ENCODE measurements at places on chromosomes 5 and 9. TPM values are rescaled to one million over a fixed set of nuclear protein-coding genes. Genes with fewer than 3 reads are reported as not detected.
A peak's percentile ranks its signal among the peaks of the same experiment; 100 is the strongest.

Gene BARHL1
- not detected for total RNA-seq

Gene PCAT7
- total RNA-seq: 0.18 TPM

Gene CNTFR
- 2.7 TPM for total RNA-seq

Gene CLPTM1L
- 135 TPM for total RNA-seq

Gene LRRC19
- not detected for total RNA-seq

Gene NUTM2F
- total RNA-seq: 0.40 TPM

Gene SLC1A3
- 12.7 TPM for total RNA-seq

DNA sequence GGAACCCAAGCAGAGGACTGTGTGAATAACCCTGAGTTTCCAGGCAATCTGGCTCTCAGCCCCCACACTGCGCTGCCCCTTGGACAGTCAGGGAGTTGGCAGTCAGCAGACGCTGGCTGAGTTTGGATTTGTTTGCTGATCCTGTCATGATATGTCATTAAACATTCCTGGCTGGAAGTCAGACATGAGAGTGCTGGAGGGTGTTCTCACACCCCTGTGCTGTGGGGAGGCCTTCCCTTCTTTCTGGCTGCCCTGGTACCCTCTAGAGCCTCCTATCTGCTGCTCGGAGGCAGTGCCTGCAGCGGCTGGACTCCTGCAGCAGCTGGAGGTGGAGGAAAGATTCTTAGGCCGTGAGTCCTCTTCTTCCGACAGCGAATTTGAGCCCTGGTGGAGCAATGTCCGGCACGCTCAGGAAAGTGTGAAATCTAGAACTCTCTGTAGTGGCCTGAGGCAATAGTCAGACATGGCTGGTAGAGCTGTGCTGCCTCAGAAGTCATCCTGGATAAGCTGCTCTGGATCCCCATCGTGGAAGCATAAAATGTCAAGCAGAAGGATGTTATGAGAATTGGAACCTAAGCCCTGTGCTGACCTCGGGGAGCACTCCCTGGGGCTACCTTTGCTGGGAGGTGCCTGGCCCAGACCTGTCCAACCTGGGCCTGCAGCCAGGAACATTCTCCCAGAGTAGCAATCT lies 72.0 kb downstream of the PDE8B start:
- peak; percentile 33 for DNase-seq

- DNase-seq: no peak
Observed at GRCh38 chr5:88262116-88262515, 6.5 kb downstream of the TMEM161B start.

DNA sequence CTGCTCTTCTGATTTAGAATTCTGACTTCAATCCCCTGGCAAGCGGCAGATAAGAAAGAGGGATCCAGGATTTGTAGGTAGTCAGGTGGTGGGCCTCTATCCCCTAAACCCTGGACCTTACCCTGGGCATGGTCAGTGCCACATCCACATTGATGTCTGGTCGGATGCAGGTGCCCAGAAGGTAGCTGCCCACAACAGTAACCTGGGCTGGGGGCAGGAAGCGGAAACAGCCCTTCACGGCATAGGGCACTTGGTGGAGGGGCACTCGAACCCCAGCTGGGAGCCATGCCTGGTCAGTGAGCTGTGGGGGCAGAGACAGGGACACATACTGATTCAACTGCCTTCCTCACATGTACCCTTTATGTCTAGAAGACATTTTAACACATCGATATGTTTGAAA lies 3.8 kb downstream of the NOL6 start:
- no peak for DNase-seq

- no peak for DNase-seq
Observed at GRCh38 chr9:90847971-90848370, 46.4 kb downstream of the SYK start.

GRCh38 chr5:16508730-16509531 lies 43.3 kb upstream of the ZNF622 start:
- DNase-seq: peak; percentile 43

GRCh38 chr9:137157618-137158415 lies 12.0 kb downstream of the LRRC26 start:
- no peak for DNase-seq

DNA sequence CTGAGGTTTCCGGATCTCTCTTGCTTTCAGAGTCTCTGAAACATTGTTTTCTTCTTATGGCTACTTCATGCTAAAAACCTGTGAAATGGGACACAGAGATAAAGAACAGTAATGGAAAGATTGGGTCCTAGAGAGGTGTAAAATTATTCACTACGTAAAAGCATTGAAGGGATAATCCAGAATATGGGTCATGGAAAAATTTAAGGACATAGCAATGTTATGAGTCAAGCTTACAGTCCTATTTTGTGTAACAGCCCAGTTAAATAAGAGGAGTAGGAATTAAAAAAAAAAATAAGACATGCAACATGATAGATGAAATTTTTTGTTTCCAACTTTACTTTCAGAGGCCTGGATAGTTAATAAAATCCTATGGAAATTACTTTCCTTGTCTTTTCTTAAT lies 61.9 kb upstream of the ELL2 start:
- no peak for DNase-seq

DNA sequence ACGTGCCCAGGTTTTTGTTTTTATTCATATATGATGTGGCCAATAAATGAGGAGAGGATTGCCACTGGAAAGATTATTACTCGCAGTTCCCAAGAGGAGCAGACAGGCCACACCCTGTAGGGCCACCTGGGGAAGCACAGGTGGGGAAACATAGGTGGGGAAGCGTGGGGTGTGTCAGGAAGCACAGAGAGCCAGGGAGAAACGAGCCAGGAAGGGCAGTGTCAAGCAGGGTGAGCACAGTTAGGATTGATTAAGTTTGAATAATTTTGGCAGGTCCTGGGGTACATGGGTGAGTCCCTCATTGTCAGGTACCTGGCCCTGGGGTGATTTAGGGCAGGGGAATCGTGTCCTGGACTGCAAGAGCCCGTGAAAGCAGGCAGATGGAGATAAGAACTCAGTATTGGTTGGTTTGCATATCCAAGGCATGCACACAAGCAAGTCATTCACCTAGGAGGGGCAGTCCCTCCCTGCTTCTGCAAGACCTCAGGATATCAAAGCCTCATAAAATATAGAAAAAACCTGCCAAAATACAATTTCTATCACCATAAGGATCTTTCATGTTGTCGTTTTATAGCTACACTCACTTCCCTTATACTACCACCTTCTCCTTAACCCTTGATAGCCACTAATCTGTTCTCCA lies 22.4 kb downstream of the MVB12B start:
- DNase-seq: no peak

GRCh38 chr5:1105350-1106265 lies 6.3 kb downstream of the SLC12A7 start:
- no peak for DNase-seq

GRCh38 chr5:57450991-57451876 lies 31.4 kb downstream of the ACTBL2 start:
- DNase-seq: no peak

DNA sequence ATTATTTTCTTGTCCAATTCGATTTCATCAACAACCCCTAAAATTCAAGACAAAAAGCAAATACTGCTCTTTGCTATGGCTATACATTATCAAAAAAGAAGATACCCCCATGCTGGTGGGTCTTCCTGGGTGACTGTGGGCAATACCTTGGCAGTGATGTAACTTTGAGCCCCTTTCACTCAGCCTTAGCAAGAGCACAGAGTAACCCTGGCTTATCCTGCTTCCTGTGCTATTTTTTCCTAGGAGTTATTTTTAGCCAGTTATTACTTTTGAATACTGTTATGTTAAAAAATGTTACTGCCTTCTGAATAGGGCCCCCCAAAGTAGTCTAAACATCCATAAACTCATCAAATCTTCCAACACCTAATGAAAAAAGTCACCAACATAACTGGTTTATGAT lies 145.6 kb upstream of the TSLP start:
- no peak for DNase-seq

GRCh38 chr5:68454766-68455165 lies 239.2 kb downstream of the PIK3R1 start:
- DNase-seq: no peak

GRCh38 chr5:154753792-154754191 lies 1.4 kb upstream of the LARP1 start:
- DNase-seq: peak; percentile 71

GRCh38 chr5:146883511-146883910 lies 5.0 kb upstream of the PPP2R2B start:
- no peak for DNase-seq

DNA sequence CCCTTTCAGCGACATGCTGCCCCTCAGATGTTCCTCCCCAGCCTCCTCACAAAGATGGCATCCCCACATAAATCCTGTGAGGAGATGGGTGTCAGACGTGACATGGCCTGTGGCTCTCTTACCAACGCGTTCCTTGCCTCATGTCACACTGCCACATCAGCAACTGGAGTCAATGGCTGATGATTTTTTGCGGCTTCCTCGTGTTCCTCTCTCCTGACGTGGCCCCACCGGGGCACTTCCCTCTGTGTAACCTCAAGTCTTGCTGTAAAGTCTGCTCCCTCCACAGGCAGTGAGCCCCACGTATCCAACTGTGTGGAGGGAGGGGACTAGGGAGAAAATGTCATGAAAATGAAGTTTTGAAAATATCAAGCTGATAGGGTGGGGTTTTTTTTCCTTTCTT lies 53.2 kb upstream of the SHISAL2B start:
- DNase-seq: no peak

DNA sequence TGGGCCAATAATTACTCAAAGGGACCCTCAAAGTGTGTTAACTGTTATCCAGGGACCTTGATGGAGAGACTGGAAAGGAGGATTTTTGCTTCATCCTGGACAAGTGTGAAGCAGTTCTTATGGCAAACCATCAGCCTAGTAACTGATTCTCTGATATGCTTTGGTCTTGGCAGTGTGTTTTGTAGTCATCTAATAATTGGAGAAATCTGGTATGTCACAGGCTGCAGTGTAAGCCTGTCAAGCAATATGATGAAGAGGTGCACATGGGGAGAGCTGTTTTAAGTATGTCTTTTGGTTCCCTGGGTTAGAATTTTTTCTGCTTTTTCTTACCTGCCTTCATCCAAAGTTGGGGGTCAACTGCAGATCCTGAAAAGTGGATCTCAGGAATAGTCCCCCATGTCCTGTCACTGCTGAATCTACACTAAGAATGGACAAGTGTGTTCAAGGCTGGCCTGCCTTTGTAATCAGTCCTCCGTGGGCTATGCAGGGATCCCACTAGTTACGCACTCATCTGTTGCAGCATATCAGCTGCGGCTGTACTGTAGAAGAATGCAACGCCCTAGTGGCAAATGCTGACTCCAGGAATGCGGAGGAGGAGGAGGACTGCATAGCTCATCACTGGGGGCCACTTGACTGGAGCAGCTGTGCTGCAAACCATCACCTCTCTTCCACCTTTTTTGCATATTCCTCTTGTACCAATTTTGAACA lies 1.9 kb downstream of the SPTAN1 start:
- DNase-seq: no peak

- no peak for DNase-seq
Observed at GRCh38 chr9:3018071-3018470, 174.2 kb upstream of the PUM3 start.

GRCh38 chr5:73821003-73821402 lies 195.0 kb downstream of the ARHGEF28 start:
- DNase-seq: no peak

- DNase-seq: no peak
Observed at GRCh38 chr9:115882911-115883310, 270.7 kb upstream of the PAPPA start.

GRCh38 chr9:116547729-116548426 lies 139.2 kb upstream of the TRIM32 start:
- no peak for DNase-seq

DNA sequence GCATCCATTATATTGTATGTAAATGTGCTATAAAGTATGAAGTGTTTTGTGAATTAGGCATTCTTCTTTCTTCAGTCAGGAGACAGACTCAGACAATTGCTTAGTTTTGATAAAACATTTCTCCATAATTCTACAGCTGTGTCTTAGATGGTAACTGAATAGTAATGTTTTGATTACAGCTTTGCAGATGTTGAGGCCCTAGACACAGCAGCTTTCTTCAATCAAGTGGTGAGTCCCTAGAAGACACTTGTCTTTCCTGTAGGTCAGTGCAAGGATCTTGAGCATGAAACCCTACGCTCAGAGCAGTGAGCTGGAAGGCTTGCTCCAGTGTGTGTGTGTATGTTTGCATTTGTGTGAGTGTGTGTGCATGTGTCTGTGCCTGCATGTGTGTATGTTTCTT lies 46.8 kb upstream of the CD180 start:
- no peak for DNase-seq

DNA sequence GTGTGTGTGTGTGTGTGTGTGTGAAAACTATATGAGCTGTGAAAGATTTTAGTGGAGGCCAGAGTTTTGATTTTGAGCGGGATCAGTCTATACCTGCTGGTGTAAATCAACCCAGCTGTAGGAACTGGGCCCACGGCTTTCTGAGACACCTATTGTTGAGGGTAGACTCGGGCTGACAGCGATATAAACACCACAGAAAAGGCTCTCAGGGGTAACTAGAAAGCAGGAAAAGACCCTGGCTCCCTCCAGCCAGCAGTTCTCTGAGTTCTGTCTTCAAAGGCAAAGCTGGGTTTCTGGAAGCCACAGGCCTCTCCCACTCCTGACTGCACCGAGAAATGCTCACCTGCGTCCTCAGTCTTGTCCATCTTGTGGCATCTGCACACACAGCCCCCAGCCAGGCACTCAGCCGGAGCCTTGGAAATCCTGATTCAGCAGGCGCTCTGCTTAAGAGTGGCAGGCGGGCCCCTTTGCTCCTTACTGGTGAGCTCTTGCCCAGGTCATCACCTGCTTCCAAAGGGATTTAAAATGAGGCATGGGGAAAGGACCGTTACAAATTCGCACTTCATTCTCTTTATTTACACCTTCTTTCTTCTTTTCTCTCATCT lies 223.3 kb downstream of the NDUFS4 start:
- DNase-seq: no peak

- DNase-seq: no peak
Observed at GRCh38 chr5:45622365-45622764, 73.8 kb downstream of the HCN1 start.

DNA sequence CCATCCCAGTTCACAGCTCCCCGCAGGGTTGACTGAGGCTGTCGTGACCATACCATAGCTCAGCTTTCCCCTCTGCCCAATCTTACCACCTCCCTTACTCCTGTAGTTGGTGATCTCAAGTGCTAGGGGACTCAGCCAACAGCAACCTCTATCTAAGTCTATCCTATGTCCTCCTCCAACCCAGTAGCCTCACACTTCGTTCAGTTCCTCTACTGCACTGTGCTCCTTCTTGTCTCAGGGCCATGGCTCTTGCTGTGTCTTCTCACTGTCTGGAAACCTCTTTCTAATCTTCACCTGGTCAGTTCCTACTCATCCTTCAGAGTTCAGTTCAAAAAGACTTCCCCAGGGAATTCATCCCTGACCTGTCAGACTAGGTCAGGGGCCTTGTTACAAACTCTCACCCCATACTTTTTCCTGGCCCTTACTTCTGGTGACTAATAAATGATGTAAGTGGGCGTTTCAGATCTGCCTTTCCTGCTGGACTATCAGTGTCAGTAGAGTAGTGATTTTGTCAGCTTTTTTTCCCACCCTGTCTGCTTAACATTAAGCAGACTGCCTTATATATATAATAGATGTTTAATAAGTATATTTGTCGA lies 53.6 kb upstream of the NR3C1 start:
- no peak for DNase-seq

DNA sequence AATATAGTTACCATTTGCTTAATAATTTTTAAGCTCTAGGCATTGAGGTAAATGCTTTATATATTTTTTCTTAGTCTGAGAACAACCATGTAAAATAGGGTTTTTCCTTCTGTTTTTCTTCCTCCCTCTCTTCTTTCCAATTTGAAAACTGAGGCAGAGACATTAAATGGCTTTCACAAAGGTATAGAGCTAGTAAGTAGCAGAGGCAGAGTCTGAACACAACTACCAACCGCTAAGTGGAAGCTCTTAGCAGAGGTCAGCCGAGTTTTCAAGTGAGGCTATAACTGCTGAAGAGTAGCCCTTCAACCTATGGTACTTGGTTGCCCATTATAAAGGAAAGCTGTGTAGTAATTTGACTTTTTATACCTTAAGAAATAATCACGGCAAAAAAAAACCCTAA lies 187.1 kb downstream of the MEF2C start:
- no peak for DNase-seq
